ENCODE measurements at places on chromosomes 16 and 17. TPM values are rescaled to one million over a fixed set of nuclear protein-coding genes. Genes with fewer than 3 reads are reported as not detected.

DNA sequence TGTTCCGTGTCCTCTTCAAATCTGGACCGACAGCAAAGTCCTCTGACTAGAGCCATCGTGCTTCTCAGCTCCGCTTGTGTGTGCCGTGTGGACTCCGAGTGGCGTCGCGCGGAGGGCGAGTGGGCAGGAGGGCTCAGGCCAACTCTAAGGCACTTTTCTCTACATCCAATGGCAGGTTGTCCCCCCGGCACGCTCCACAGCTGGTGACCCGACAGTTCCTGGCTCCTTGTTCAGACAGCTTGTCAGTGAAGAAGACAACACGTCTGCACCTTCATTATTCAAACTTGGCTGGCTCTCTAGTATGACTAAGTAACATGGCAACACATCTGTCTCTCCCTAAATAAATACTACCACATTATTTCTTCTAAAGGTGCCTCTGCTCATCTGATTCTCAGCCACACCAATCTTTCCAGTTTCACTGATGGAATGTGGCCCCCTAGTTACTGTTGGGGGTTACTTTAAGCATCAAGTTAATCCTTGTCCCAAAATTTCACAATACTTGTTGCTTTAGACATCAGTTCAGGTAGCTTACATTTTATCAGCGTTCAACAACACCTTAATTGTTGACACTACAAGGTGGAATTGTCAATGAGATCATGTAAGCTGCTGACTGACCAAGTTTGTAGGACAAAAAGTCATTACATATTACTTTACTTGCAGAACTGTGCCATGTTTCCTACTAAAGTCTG lies 15.4 kb downstream of the COG1 start:
- no peaks in the 10 kb centered on the region for H3K4me1 ChIP-seq
- H3K27me3 ChIP-seq: no peaks in the 10 kb centered on the region
- peak overlapping the region; percentile 24 for H3K27ac ChIP-seq
- H3K36me3 ChIP-seq: peaks cover 40% of the 10 kb centered on the region

GRCh38 chr16:16867973-16868372 lies 489.0 kb downstream of the NPIPA7 start:
- no peak for DNase-seq
- H3K4me1 ChIP-seq: peaks cover 3% of the 10 kb centered on the region
- H3K27ac ChIP-seq: no peak overlapping the region
- no peaks in the 10 kb centered on the region for H3K27me3 ChIP-seq
- no peaks in the 10 kb centered on the region for H3K36me3 ChIP-seq

- H3K36me3 ChIP-seq: no peaks in the 10 kb centered on the region
- H3K4me3 ChIP-seq: no peak overlapping the region
- H3K27ac ChIP-seq: no peak overlapping the region
Measured at GRCh38 chr17:7769854-7770253, 52.3 kb downstream of the DNAH2 start.

The SOST gene
- not detected for total RNA-seq

The NHERF1 gene
- 117 TPM for total RNA-seq

GRCh38 chr16:66740010-66740409 lies 11.4 kb downstream of the DYNC1LI2 start:
- no peak for DNase-seq
- peaks cover 38% of the 10 kb centered on the region for H3K4me1 ChIP-seq
- H3K4me3 ChIP-seq: no peak overlapping the region

GRCh38 chr16:56530872-56531271 lies 11.0 kb upstream of the BBS2 start:
- H3K27me3 ChIP-seq: peaks cover 4% of the 10 kb centered on the region
- H3K27ac ChIP-seq: no peak overlapping the region
- no peaks in the 10 kb centered on the region for H3K36me3 ChIP-seq
- H3K4me3 ChIP-seq: no peak overlapping the region
- no peak for DNase-seq
- H3K4me1 ChIP-seq: peaks cover 6% of the 10 kb centered on the region

DNA sequence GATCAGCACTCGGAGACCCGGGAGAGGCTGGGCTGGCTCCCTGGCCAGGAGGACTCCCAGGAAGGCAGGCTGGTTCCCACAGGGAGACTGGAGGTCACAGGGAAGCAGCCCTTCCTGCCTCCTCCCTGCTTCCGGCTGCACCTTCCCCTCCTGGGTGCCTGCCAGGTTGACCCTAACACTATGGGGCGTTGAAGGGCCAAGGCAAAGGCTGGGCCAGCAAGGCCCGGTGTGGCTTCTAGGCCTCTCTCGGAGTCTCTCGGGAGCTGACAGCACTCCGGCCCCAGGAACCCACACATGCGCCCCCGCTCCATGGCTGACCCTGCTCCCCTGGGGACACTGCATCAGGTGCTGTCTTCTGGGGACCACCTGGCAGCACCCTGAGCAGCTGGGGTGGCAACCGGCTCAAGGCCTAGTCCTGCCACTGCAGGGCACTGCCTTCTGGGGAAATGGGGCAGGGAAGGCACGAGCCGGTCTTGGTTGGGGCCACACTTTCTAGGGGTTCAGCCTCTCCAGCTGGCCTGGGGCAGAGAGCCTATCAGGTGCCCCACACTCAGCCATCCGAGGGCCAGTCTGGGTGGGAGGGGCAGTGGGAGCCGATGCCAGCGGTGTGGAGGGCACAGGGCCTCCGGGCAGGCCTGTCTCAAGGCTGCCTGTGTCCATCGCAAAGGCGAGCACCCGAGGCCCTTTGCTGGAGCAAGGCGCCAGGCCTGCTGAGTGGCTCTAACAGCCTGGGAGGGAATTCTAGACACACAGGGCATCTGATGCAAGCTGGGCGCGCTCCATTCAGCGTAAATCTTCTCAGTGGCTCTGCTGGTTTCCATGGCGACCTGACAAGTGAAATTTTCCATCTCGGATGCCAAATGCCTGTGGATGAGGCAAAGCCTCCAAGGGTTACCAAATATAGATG lies 5.6 kb upstream of the MTSS2 start:
- peak overlapping the region; percentile 98 for H3K27ac ChIP-seq
- no peaks in the 10 kb centered on the region for H3K36me3 ChIP-seq
- DNase-seq: peak; percentile 97
- H3K4me3 ChIP-seq: no peak overlapping the region
- peaks cover 91% of the 10 kb centered on the region for H3K4me1 ChIP-seq

The RAPGEFL1 gene
- total RNA-seq: 5.7 TPM

DNA sequence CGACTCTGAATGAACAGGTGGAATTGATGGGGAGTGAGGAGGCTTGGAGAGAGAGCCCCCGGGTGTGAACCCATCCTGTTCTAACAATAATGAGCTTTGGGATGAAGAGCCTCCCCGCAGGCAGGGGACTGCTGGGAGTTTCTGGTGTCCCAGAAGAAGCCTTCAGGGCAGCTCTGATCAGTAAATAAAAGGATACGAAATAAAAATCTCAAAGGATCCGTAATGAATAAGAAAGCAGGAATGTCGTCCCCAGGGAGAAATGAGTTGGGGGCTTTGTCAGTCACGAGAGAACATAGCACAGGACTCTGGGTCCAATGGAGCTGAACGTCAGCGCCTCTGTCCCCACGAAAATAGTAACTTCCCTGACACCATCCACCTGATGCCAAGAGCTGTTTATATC lies 113.4 kb downstream of the PITPNC1 start:
- peak overlapping the region; percentile 94 for H3K27ac ChIP-seq
- peaks cover 7% of the 10 kb centered on the region for H3K27me3 ChIP-seq
- H3K36me3 ChIP-seq: no peaks in the 10 kb centered on the region
- peaks cover 38% of the 10 kb centered on the region for H3K4me1 ChIP-seq
- peak overlapping the region; percentile 73 for H3K4me3 ChIP-seq

All from osteocyte (in vitro differentiated cells).